ENCODE measurements at places on chromosomes 11 and 22.

DNA sequence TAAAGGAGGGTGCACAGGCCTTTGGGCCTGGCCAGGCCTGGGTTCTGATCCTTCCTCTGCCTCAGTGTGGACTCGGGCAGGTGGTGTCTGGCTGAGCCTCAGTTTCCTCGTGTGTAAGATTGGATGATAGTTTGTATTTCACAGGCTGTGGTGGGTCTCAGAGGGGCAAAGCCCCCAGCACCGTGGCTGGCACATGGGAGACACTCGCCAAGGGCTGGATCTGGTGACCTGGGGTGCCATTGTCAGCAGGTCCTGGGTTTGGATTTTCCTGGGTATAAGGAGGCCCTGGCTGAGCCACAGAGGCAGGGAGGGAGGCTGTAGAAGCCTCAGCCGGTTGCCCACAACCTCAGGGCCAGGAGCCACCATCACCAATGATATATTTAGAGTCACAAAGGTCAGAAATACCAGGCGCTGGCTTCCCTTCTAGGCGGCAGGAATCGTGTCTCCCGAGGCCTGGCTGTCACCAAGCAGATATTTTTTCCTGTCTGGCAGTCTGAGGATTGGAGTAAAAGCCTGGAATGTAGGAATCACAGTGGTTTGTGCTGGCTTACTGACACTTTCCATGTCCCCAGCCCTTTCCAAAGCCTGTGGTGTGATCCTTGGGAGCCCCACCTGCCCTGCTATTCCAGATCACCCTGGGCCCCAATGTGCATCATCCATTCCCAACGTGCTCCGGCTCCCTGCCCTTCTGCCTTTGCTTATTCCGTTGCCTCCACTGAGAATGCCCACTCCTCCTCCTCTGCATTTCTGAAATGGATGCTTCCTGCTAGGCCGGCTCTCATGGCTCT lies 15.6 kb downstream of the KCNC1 start:
- no peak for DNase-seq

GRCh38 chr11:204587-205109 lies 2.6 kb downstream of the BET1L start:
- no peak for DNase-seq

- DNase-seq, result no peak
These were observed 187.5 kb downstream of the IGLL1 start for GRCh38 chr22:23392420-23393121.

- DNase-seq, result no peak
These were observed 836.2 kb downstream of the DLG2 start for GRCh38 chr11:84790849-84791427.

- no peak for DNase-seq
These were observed 462.6 kb downstream of the BUD13 start for GRCh38 chr11:116310226-116310625.

DNA sequence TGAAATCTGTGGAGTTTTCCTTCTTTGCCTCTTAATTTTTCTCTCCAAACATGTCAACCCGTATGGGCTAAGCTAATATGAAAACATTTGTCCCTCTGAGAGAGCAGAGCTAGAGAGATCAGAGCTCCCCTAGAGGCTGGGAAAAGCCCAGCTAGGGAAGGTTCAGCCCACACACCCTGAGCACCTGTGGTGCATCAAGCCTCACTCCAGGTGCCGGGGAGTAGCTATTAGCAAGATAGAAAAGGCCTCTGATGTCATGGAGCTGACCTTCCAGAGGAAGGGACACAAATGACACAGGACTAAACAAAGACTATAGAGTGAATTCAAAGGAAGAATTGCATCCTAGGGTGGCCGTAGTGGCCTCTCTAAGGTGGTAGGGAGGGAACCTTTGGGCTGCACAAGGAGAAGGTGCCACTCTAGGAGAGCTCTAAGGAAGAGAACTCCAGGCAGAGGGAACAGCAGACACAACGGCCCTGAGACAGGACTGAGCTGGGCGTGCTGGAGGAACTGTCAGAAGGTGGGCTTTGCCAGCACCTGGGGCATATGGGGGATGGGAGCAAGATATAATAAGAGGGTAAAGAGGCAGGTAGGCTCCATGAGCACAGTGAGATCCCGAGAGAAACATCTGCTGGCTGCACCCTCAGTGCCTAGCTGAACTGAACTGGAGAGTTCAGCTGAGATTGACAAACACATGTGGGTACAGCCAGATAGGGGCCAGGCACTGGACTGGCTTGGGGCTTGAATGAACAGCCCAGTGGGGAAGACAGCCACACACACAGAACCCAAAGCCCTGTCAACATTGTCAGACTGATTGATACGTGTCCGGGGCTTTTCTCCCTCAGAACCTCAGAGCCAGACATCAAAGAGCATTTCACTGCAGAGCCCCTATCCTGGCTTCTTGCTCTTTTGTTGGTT lies 65.5 kb upstream of the DRD2 start:
- DNase-seq, result no peak

- DNase-seq, result no peak
These were observed 111.3 kb downstream of the PLEKHA7 start for GRCh38 chr11:16902781-16903378.

All from NCI-H2029 treated with DMSO at 0.1 percent for 48 hours (cell line).